ENCODE measurements at places on chromosomes 2 and 18.

DNA sequence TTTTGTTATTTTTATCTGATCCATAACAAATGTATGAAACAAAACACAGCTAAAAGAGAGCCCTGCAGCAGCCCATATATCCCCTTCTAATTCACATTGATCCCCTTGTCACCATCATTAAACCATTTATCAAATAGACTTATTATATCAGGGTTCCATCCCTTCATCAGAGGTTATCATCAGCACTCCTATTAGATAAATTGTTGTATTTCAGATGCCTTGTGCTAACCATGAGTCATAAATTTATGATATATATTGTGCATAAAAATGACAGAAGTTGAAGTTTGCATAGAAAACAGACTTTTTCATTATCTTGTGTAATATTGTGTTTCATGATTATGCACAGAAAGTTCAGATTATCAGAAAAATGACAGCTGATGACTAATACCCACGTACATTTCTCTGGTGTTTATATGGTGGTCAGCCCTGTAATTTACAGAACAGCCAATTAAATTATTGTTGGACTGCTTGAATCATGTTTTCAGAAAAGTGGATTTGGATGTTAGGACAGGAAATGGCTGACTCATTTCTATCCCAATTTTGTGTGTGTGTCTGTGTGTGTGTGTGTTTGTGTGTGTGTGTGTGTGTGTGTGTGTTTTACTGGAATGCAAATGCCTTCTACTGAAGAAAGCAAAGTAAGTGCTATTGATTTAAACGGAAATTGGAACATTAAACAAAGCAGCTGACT is 80.9 kb downstream of the PPP1R1C start:
- DNase-seq = no peak

- no peak for DNase-seq
Measured at GRCh38 chr18:46333431-46334135, 229.4 kb downstream of the HAUS1 start.

GRCh38 chr2:171083451-171083850 is 77.2 kb downstream of the TLK1 start:
- DNase-seq = no peak

- DNase-seq = no peak
Measured at GRCh38 chr2:8822218-8822617, 15.2 kb downstream of the KIDINS220 start.

GRCh38 chr2:55887901-55888624 is 35.5 kb downstream of the EFEMP1 start:
- no peak for DNase-seq

DNA sequence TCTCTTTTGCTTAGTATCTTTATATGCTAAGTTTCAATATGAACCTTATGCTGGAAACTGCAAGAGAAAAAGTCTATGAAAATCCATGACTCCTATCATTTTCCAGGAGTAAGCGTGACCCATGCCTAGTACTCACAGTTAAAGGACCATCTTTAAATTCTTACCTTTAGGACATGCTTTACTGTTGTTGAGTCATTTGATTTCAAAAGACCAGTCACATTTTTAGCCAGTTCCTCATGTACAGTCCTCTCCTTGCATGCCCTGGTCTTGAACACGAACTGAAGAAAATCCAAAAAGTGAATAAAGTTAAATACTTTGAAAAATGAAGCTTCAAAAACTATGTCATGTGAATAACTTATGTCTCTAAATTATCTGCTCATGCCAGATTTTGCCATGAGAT is 117.8 kb upstream of the CCDC195 start:
- DNase-seq = no peak

GRCh38 chr2:99689145-99689742 is 199.4 kb upstream of the REV1 start:
- DNase-seq = no peak

GRCh38 chr2:12819103-12819475 is 102.4 kb downstream of the TRIB2 start:
- DNase-seq = no peak

DNA sequence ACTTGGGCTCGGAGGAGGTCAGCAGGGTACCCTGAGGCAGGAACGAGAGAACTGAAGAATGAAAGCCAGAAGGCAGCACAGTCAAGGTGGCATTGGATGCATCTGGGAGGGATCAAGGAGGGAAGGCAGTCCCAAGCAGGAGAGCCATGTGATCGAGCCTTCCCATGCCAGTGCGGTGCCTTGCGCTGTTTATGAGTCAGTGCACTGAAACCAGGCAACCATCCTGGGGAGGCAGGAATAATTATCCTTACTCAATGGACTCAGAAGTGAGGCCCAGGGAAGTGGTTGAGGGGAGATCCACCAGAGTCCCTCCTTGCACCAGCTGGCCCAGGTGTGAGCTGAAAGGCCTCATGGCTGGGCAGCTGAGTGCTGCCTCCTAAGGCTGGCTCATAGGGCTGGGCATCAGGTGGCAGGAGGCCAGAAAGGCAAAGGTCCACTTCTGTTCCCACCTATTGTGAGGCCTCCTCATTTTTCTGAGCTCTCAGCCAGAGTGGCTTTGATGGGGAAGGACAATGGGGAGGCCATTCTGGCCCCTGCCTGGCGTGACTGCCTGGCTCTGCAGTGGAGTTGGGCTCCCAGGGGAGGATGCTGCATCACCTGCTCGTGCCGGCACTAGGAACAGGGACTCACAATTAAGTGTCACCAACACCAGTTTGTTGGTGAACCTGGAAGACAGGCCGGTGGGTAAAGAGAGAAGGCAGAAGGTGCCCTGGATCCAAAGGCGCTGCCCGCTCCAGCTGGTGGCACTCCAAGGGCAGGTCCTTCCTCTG is 82.3 kb downstream of the TFCP2L1 start:
- DNase-seq = no peak

Measured in stimulated activated CD8-positive, alpha-beta memory T cell treated with anti-CD3 and anti-CD28 coated beads, Interleukin-7, amount 100 ng/mL, for 4 hours (primary cell).